Neuronal stem cell (in vitro differentiated cells): ENCODE measurements at places on chromosomes 3 and 15.

- no peak for DNase-seq
Measured at GRCh38 chr3:1406250-1406649, 313.4 kb downstream of the CNTN6 start.

DNA sequence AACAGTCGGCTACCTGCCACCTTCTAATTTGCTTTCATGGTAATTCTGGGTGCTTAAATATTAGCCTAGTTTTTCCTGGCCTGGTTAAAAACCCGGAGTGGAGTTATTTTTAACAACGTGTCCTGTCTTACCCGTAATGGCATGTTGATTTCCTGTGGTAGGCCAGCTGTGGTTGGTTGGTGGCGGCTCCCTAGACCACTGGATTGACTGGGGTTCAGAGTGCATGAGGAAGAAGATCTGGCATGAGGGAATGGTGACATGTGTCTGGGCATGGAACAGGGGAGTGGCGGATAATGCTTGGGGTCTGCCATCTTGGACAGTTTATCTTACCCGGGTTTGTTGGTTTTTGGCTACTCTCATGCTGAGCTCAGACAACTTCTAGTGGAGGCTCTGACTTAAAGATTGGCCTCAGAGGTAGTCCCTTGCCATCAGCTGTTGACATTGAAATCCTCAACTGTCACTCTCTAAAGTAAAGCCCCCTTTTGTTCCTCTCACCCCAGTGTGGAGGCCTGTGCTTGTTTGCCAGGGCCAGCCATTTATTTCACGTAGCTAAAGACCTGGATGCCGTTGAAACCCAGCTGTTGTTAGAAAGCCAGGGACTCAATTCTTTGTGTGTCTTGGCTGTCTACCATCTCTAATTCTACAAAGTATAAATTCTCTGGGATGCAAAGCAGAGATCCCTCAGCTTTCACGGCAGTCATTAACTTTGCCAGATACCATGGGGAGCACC lies 81.6 kb downstream of the DNASE1L3 start:
- no peak for DNase-seq

DNA sequence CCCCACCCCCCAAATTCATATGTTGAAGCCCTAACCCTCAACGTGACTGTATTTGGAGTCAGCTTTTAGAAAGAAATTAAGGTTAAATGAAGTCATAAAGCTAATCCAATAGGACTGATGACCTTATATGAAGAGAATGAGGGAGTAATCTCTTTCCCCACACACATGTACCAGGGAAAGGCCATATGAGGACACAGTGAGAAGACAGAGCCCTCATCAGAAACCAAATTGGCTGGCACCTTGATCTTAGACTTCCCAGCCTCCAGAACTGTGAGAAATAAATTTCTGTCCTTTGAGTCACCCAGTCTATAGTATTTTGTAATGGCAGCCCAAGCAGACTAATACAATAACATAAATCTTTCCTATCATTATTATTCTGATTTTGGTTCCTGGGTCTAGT lies 194.7 kb upstream of the NANOGP8 start:
- DNase-seq = no peak

DNA sequence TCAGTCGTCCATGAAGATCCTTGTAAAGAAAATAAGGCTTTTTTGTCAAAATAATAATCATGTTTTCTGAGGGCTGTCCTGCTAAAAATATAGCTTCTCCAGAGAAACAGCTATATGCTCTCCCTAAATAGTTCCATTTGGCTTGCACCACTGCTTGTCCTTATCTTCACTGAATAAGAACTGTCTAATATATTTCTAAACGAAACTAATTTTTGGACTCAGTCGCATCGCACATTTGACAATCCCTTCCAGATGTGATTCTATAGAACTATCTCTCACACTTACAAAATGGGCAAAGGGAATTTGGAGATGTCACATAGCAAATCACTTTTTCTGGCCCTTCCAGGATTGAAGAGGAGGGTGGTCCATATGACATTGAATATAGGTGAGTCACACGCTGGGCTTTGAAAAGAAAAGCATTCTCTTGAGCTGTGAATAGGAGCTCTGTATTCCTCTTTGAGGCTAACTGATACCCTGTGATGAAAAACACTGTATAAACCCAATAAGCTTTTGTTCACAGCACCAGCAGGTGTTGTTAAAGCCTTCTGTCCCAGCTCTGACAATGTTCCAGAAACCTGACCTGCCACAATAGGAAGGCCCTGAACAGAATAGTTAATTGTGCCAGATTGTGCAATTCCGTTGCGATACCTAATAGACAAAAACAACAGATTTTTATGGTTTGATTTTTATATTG lies 1144.2 kb downstream of the ROBO2 start:
- no peak for DNase-seq

DNA sequence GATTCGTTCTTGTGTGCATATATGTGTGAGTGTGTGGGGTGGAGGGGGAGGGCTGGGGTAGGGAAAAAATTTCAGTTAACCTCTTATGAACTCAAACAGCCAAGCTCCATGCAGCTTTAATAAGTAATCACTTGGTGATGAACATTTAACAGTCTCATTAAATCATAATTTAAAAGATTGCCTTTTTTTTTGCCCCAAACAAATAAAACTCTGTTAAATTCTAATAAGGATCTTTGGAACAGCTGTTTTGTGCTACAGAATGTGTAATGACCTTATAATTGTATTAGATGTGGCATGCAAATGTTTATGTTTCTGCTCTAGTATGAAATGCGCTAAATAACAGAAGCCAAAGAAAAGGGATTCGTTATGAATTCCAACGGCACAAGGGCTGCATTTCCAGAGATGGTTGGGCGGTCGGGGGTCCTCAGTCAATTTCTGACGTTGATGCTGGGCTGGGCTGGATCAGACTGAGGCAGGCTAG lies 80.0 kb upstream of the RORA start:
- DNase-seq = no peak

GRCh38 chr3:49333091-49333490 lies 6.8 kb downstream of the USP4 start:
- no peak for DNase-seq

- DNase-seq = no peak
Measured at GRCh38 chr3:119637679-119638477, 22.5 kb downstream of the POPDC2 start.

DNA sequence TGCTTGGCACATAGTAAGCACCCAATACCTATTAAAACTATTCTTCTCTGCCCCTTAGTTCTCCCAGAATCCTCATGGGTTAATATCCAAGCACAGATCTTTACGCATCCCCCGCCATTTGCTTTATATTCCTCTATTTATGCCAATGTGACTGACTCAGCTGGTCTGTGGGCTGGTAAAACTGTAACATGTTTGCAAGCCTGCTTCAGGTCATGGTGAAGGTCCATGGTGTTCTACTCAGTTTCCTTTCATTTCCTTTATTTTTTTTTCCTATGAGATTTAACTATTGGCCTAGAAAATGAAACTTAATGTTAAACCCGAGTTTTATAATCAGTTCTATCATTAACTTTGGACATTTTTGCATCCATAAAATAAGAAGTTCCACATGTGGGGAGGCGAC lies 47.0 kb downstream of the FRMD4B start:
- no peak for DNase-seq

- DNase-seq = no peak
Measured at GRCh38 chr3:175430983-175431773, 572.0 kb downstream of the NAALADL2 start.

GRCh38 chr3:59440285-59441028 lies 390.6 kb upstream of the CFAP20DC start:
- no peak for DNase-seq

DNA sequence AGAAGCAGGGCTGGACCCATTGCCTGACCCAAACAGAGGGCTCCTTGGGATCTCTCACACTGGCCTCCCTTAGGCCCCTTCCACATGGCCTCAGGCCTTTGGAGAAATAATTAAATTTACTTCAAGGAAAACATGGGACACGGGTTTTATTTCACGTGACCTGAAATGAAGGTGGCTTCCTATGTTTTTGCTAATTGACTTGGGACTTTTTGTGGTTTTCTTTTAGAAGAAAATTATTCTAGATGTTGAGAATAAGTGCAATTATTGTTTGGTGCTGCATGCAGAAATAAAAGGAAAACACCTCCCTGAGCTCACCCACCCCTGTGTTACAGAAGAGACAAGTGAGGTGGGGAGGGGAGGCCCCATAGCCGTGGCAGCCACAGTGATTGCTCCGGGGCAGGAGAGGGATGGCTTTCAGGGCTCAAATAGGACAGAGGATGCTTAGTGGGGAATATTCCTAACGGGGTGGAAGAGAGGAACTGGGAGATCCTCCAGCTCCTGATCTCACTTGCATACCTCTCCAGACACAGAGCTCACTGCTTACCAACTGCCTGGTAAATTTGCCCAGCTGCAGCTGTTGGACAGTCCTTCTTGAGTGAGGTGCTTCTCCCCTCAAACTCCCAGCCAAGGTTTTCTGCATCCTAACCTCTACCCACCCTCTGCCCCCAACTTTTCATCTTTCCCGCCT lies 29.2 kb upstream of the RPL29 start:
- DNase-seq = no peak

GRCh38 chr3:154464440-154465190 lies 34.6 kb upstream of the GPR149 start:
- DNase-seq = no peak

DNA sequence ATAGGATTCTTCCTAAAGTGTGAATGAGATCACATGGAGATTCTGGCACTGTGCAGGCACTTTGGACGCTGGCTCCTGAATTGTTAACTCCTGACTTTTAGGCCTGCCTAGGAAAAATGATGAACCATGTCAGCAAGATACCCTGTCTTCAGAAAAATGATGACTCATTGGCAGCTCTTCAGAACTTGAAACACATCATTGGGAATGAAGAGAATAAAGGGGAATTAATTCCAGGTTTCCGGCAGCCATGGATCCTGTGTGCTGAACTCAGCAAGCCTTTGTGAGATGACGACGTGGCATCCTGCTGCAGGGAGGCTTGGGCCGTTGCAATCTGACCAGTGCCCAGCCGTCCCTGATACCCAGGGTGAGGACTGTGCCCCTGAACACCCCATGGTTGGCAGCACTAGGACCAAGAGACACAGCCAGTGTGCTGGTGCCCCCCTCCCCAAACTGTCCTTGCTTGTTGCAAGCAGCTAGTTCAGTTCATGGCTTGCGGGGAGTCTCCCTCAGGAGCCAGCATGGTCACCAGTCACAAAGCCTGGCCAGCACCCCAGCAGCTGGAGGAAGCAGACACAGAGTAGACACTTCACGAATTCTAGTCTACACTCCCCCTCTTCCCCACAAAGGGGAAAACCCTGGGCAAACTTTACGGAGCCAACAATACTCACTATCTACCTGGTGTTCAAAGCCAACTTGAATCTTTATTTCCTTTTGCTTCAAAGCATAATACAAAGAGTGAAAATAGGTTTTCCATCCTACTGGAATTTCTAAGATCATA lies 7.8 kb upstream of the LIPC start:
- no peak for DNase-seq

DNA sequence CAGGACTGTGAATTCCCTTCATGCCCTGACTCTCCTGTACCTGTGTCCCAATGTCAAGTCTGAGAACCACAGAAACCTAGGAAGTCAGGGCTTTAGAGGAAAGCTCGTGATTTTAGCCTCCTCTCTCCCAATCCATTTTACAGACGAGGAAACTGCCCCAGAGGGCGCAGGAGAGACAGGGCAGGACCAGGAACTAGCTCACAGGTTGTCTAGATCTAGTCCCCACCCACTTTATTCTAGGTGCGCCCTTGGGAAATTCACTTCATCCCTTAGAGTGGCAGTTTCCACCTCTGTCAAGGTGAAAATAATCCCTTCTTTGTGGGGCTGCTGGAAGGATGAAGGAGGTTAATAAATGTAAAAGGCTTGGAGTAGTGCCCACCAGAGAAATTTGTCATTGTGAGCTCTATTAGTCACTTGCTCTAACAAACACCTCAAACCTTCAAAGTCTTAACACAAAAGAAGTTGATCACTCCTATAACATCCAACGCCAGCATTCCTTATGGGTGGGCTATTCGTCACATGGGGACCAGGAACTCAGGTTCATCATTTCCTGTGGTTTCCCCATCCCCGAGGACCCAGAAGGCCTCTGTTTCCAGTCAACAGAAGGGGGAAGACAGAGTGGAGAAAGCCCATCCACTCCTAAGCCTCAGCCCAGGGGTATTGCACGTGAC lies 282.3 kb downstream of the XXYLT1 start:
- DNase-seq = no peak

GRCh38 chr15:42137461-42138261 lies 18.8 kb downstream of the PLA2G4F start:
- DNase-seq = peak; percentile 49

GRCh38 chr15:99100245-99101173 lies 4.4 kb upstream of the SYNM start:
- DNase-seq = peak; percentile 67

DNA sequence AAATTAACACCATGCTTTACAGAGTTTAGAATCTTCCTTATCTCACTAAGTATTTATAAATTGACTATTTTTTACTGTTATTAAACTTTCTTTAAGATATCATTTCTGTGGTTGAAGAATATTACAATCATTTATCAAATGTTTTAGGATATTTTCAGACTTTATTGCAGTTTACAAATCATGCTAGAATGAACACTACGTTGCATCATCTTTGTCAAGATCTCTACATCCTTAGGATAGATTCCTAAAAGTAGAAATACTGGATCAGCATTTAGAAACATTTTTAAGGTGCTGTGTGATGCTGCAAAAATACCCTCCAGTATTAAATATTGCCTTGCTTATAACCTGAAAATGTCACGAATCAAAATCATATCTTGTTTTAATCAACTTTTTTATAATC lies 2.5 kb upstream of the PLD1 start:
- no peak for DNase-seq

- peak; percentile 27 for DNase-seq
Measured at GRCh38 chr3:166837535-166837934, 542.6 kb downstream of the ZBBX start.

GRCh38 chr3:189908646-189909045 lies 212.1 kb downstream of the P3H2 start:
- DNase-seq = no peak

DNA sequence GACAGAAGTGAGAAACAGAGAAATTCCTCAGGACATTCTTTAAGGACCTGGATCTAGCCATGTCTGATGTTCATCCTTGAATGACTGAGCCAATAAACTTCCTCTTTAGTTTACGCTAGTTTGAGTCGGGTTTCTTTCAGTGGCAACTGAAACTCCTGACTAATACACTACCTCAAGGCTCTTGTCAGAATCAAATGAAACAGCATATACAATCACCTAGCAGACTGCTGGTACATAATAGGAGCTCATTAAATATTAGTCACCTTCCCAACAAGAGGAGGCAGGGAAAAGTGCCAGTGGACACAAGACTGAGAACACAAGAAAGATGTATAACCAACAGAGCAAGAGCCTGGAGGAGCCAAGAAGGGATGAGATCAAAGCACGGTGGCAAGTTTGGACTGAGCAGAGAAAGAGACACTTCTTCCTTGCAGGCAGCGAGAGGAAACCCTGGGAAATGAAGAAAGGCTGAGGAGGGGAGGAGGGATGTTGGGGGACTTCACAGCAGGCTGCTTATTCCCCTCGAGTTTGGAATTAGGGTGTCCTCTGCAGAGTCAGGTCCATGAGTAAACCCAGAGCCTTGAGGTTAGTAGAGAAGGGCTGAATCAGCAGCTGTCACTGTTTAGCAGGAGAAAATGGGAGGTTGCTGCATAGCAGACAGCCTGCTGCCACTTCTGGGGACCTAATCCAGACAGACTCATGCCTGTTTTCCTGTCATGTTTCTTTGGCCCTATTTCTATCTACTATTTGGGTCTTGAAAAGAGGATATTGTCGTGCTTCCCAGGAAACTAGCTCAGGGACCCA lies 73.3 kb downstream of the MRPL46 start:
- DNase-seq = no peak
